ENCODE measurements at places on chromosomes 11 and 22.

- DNase-seq: no peak
Observed at GRCh38 chr11:1234054-1234720, 11.3 kb downstream of the MUC5B start.

DNA sequence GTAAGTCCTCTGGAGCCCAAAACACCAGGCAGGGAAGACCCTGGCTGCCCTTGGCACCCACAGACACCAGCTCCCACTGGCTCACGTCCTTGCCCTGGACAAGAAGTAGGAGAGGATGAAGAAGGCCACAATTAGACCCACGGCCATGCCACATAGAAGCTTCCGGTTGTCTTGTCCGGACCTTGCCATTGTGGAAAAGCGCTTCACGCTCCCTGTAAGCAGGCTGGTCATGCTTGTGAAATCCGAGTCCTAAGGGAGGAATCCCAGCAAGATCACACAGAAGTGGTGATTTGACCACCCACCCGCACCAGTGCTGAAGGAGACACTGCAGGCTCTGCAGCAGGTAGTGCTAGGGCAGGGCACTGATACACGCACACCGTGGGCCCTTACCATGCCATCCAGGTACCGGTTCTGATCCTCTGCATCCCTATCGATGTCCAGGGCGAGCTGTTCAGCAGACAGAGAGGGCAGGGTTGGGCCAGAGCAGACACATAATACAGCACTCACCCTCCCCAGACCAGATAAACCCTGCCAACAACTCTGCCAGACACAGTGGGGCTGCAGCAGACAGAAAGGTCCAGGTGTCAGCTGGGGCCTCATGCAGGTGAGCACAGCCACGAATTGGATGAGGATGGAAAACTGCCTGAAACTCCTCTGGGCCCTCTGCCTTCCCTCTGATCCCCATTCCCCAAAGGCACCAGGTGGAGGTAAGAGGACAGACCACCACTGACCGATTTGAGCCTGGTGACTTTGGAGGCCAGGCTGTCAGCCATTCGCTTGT, 1.8 kb downstream of the BET1L start:
- DNase-seq: no peak

DNA sequence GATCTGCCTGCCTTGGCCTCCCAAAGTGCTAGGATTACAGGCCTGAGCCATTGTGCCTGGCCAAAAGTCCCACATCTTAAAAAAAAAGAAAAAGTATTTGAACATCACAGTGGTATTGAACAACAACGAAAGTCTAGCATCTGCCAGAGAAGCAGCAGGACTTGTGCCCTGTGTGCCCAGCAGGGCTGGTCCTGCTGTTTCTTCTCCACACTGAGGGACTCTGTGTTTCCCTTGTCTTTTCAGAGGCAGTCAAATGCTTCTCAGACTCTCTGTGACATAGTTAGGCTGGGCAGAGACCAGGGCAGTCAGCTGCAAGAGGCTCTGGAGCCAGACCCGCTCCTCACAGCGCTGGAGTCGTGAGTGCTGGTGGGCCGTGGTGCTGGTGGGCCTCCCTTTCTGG, 56.2 kb downstream of the SBF1 start:
- no peak for DNase-seq

DNA sequence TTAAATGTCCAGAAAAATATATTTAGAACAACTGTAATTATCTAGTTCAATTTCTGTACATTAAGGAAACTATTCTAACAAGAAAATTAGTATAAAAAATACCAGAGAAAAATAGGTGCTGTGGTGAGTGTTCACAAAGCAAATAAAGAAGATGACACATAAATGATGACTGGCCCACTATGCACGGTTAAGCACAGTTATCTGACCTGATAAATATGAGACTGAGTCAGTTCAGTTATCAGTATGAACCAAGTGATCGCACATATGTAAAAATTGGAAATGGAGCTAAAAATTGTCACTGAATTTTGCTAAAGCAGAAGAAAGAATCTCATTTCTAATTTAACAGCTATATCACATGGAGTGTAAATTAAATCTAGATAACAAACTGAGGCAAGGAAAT, 18.8 kb upstream of the MAML2 start:
- no peak for DNase-seq

GRCh38 chr22:23305321-23305910, 125.1 kb downstream of the BCR start:
- DNase-seq: peak; percentile 76

GRCh38 chr22:37186997-37187522, 987 bp downstream of the C1QTNF6 start:
- no peak for DNase-seq

DNA sequence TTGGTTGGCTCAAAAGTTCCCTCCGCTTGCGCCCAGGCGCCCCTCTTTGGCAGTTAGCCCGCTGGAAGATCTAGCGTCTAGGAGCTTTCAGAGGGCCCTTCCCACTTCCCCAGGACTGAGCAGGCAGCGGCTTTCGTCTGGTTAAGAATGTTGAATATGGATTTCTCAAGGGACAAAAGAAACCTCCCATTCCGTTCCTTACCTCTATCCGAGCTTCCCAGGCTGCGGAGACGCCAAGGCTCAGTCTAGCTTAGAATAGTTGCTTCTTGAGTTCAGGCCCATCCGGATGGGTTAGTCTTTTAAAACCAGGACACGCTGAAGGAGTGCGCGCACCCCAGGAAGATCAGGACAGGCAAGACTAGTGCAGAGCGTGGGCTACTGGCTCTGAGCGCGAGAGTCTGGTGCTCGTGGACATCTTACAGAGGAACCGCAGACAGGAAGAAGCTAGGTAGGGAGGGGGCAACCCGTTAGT, 1.6 kb downstream of the NELL1 start:
- no peak for DNase-seq

GRCh38 chr11:98358551-98358950, 662.2 kb upstream of the CNTN5 start:
- DNase-seq: no peak

DNA sequence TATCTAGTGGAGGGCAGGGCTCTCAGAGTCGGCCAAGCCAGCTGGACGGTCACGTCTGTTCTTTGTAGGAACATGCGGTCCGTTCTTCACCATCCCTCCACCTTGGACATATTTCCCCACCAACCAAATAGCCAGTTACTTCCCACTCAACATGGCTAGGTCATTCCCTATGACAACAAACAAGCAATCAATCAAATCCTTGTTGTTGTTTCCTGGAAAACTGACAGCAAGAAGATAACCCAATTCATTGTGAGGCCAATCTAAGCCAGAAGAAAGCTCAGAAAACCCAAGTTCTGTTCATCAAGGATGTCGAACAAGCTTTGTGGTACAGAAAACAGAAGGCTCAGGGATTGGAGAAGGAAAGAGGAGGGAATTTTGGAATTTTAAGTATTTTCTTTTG, 10.9 kb downstream of the PLAAT5 start:
- DNase-seq: no peak

DNA sequence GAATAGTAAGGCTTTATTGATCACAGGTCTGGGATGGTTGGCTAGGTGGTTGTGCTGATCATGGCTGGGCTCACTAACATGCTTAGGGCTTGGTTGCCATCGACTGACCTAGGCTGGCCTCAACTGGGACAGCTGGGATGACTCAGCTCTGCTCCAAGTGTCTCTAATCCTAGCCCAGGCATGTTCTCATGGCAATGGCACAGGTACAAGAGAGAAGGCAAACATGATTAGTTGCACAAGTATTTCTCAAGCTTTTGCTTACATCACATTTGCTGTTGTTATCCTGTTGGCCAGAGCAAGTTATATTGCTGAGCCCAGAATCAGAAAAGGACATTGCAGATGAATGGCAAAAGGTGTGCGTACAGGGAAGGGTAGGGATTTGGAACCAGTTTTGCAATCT, 68.5 kb upstream of the SLC35C1 start:
- peak; percentile 17 for DNase-seq

- DNase-seq: peak; percentile 39
Observed at GRCh38 chr11:65927904-65928397, 8.7 kb downstream of the DRAP1 start.

DNA sequence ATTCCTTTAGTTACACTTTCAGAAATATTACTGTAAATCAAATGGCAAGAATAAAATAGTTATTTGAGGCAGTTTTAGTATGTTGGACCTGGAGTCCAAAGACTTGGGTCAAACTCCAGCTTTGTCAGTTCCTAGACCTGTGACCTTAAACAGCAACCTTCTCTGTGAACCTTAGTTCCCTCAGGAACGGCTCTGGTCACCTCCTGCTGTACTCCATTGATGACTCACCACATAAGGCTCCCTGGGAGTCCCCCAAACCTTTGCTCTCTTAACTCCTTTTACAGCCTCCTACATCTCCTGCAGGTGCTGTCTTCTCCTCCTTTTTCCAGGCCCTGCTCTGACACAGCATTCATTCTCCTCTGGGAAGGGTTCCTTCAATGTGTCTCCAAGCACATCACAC, 29.1 kb downstream of the LIMK2 start:
- peak; percentile 48 for DNase-seq

DNA sequence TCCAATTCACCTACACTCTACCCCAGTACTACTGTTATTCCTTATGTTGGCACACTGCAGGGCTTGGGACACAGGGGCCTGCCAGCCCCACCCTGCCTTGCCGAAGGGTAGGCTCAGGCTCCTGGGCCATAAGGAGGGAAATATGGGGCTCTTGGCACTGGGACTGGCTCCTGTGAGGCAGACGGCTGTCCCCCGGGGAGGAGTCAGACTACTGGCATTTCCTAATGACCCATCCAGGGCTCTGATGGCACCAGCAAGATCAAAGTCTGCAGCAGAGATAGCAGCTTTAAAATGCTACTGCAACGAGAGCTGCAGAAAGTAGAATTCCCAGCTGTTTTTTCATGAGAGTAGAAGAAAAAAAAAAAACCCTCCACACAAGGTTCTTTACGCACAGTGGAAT, 42.2 kb upstream of the CYP2D6 start:
- DNase-seq: no peak

GRCh38 chr22:33455036-33455435, 396.9 kb upstream of the SYN3 start:
- no peak for DNase-seq

- DNase-seq: no peak
Observed at GRCh38 chr11:17458268-17458667, 18.4 kb downstream of the ABCC8 start.

GRCh38 chr22:38230108-38230825, 28.5 kb downstream of the MAFF start:
- DNase-seq: no peak

DNA sequence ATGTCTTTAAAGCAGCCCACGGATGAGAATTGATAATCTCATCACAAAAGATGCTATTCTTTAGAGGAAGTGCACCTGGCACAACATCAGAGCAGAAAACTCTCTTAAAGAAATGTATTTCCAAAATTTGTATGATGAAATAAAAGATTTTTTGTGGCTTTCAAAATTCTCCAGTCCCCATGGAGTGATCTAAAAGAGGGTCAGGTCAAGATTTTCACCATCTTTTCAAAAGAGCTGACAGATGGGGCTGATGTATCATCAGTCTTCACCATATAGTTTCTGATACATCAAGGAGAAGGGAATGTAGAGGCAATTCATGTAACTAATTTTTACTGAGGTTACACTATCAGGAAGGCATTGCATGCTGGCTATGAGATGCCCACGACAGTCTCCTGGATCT, 11.7 kb downstream of the ME3 start:
- DNase-seq: no peak

Data from astrocyte of the hippocampus (primary cell).